ENCODE measurements at places on chromosomes 5 and 9. TPM values are rescaled to one million over a fixed set of nuclear protein-coding genes. Genes with fewer than 3 reads are reported as not detected.

- no peak for DNase-seq
These were observed 240.5 kb downstream of the GADD45G start for GRCh38 chr9:89845321-89845720.

Gene FBLL1
- total RNA-seq, result 0.18 TPM

DNA sequence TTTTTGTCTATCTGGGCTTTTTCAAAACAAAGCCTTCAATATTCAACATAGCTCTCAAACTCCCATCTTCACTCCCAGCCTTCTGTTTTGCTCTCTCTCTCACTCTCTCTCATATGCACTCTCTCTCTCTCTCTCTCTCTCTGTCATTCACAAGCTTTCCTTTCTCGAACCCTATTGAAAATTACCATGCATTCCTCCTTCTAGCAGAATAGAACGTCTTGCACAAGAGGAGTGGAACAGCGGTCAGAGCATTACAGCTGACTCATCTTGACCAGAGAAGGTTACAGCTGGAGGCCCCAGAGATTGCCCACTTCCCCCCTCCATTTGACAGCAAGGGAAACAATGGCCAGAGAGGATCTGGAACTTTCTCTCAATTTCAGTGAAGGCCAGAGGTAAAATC is 51.0 kb upstream of the LIFR start:
- DNase-seq, result peak; percentile 97

- DNase-seq, result peak; percentile 69
These were observed 8.9 kb downstream of the ZNF366 start for GRCh38 chr5:72498284-72498683.

GRCh38 chr9:135359764-135360163 is 119.8 kb upstream of the PPP1R26 start:
- DNase-seq, result no peak

Gene NR5A1
- total RNA-seq, result not detected

- DNase-seq, result no peak
These were observed 307.6 kb downstream of the CTNND2 start for GRCh38 chr5:11596657-11597071.

DNA sequence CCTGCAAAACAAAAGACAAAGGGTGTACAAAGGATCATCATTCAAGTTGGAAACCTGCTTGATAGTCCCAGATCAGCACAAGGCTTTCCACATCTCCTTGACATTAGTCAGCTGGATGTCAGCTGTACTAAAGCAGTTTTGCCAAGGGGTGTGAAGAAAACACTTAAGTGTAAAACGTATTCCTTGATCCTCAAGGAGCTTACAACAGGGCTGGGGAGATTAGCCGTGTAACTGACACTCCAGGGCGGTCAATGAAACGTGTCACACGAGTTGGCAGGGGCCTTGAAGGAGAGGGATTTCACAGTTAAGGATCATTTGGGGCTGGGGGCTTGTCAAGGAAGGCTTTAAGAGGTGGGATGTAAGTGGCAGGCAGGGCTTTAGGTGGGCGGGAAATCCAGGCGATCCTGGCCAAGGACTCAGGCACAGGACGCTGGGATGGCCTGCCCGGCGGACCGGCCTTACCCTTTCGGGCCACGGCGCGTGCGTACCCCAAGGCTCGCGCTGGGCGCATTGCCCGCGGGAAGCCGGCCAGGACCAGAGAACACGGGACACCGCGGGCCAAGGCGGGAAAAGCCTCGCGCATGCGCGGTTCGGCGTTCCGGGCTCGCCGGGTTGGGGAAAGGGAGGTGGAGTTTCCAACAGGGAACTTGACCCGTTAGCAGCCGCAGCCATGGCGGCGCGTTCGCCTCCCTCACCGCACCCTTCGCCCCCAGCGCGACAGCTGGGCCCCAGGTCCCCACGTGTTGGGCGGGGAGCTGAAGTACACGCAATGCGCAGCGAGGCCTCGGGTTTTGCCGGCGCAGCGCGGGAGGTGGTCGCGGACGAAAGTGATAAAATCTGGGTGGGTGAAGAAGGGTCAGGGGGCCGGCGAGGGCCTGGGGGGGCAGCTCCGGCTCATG is at the start of gene CNTLN:
Gene CNTLN, plus strand, starts transcription at position 645 of the 899 bp plus-strand sequence. Its CDS starts 26 bp downstream, at position 671.
- peak; percentile 85 for DNase-seq

Gene SLCO4C1
- total RNA-seq, result not detected

GRCh38 chr5:128673000-128673399 is 135.0 kb upstream of the FBN2 start:
- DNase-seq, result no peak

DNA sequence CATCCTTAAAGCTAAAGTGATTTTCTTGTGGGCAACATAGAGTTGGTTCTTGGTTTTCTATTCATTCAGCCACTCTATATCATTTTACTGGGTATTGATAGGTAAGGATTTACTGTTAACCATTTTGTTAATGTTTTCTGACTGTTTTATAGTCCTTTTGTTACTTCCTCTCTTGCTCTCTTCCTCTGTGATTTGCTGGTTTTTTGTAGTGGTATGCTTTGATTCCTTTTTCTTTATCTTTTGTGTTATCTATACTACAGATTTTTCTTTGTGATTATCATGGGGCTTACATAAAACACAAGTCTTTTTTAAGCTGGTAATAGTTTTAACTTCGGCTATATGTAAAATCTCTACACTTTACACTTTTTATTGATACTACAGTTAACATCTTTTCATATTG is 43.3 kb downstream of the CREBRF start:
- DNase-seq, result no peak

Gene KIF24
- 2.5 TPM for total RNA-seq

- DNase-seq, result no peak
These were observed 1.1 kb downstream of the MAST4 start for GRCh38 chr5:66597183-66597757.

DNA sequence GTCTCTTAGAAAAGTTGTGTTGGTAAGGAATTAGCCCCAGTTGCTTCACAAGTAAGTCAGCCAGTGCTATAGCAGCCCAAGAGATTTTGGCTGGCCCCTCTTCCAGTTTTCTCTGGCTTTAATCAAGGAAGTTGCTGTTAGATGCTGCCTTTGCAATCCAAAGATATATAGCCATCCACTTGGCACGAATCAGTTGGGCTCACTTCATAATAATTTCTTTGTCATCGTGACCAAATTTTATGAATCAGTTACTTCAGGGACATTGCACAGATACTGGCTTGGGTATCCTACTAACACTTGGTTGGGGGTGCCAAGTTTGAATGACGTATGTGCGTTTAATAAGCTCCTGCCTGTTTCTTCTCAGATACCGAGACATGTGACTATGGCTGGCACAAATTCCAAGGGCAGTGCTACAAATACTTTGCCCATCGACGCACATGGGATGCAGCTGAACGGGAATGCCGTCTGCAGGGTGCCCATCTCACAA is 81.5 kb downstream of the VCAN start:
- peak; percentile 22 for DNase-seq

DNA sequence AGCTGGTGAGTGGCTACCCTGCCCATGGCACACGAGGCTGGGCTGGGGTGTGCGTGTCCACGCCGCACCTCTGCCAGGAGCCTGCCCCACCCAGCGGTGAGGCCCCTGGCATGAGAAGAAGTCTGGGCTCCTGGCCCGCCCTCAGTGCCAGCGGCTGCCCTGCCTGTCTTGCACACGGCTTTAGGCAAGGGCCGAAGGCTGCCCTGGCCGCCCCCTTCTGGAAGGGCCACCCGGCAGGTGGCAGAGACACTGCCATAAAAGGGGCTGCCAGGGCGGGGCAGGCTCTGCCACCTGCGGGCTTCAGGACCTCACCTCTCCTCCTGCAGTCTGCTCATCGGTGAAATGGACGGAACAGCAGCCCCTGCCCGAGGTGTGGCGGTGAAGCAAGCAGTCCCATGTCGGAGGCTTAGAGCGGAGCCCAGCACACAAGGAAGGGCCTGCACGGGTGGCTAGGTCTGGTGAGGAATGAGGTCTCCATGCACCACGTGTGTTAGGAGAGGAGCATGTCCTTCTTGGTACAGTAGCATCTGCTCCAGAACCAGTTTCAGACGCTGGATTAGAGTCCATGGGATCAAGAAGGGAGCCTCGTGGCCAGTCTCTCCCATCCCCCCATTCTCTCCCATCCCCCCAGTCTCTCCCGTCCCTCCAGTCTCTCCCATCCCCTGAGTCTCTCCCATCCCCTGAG is 34.8 kb upstream of the TMEM250 start:
- DNase-seq, result no peak

DNA sequence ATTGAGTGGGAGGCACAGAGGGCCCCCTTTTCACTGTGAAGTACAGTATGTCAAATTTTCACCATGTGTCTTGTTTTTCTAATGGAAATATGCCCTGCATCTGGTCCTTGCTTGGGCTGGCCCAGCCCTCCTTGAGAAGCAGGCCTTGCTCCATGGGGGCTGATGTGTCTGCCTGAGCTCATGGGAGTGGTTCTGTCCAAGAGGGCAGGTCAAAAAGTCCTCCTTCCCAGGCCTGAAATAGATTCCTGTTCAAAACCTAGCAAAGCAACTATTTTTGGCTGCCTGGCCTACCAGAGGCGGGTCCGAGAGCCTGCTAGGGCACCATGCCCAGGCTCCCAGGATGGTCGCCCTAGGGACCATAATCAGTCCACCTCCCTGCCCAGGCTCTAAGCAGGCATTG is 40.5 kb upstream of the NEURL1B start:
- DNase-seq, result no peak

DNA sequence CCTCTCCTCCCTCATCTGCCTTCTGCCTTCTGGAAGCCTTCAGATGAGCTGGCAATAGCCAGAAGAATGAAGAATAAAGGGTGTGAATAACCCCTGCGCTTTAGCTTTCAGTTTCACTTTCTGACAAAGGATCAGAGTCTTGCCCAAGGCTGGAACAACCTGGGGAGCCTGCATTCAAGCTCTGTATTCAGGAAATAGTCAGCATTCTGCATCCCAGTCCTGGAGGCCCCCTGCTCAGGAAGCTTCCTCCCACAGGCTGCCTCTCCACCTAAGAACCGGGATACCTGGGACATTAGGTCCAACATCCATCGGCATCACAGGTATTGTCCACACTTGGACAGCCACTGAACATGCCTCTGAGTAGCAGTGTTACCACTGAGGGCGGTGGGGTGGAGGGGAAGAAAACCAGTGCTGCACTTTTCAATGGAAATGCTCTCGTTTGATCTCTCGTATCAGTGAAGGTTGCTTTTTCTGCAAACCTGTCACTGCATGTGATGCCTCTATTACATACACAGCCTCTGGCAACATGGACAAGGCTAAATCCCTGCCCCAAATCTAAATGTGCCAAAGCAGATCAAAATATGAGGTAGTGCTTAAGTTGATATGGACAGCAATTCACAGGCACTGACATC is 39.8 kb upstream of the ACO1 start:
- DNase-seq, result peak; percentile 11

Gene ANKRD18A
- total RNA-seq, result not detected

Gene SLC25A2
- 0.28 TPM for total RNA-seq

Gene GLRA1
- not detected for total RNA-seq

Gene FAM78A
- total RNA-seq, result under 0.01 TPM

Gene PCDHAC2
- total RNA-seq, result not detected

DNA sequence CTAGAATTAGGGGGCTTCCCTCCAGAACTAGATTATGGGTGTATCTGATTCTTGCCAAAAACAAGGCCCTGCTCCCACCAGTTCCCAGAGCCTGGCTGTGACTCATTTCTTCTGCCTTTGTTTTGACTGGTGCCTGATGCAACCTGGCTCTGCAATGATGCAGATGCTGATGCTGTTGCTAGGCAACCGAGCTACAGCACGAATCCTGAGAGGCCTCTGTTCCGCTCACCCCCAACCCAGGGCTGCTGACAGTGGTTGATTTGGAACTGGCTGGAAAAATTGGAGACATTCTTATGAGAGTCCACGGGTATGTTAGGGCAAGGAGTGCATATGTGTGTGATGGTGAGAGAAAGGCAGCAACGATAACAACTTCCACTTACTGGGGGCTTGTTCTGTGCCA is 100.3 kb downstream of the NSG2 start:
- no peak for DNase-seq

GRCh38 chr5:143427122-143427735 is 23.7 kb upstream of the NR3C1 start:
- DNase-seq, result no peak

Gene SLC6A7
- not detected for total RNA-seq

- DNase-seq, result no peak
These were observed 2.9 kb downstream of the DPH7 start for GRCh38 chr9:137575716-137576411.

GRCh38 chr9:127538849-127539258 is 73.2 kb upstream of the STXBP1 start:
- peak; percentile 76 for DNase-seq

- DNase-seq, result no peak
These were observed 56.0 kb upstream of the ASTN2 start for GRCh38 chr9:117470902-117471301.

DNA sequence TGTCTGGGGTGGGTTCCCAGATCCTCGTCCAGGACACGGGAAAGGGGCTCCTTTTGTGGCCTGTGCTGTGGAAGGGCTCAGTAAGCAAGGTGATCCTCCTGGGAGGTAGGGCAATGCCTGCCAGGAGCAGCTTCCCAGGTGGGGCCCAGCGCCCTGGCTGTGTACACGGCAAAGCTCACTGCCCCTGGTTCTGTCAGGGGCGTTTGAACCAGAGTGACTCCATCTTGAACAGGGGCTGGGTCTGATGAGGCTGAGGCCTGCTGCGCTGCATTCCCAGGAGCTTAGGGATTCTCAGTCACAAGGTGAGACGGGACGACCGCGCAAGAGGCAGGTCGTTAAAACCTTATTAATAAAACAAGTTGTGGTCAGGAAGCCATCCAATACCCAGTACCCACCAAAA is 19.9 kb upstream of the SLC12A7 start:
- no peak for DNase-seq

DNA sequence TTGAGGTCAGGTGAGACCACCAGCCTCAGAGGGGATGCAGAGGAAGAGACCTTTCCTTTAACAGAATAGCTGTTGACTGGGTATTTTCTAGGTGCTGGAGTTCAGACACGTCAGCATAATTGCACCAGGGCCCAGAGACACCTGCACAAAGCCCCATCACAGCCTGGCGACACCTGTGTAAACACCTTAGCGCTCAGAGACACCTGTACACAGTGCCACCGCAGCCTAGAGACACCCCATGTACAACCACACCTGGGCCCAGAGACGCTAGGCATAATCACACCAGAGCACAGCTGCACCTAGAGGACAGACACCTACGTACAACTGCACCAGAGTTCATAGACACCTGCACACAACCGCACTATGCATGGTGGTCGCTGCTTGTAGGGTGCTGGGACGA is 1.0 kb downstream of the TRIP13 start:
- no peak for DNase-seq

- peak; percentile 36 for DNase-seq
These were observed 8.9 kb downstream of the CXCL14 start for GRCh38 chr5:135569755-135570452.

DNA sequence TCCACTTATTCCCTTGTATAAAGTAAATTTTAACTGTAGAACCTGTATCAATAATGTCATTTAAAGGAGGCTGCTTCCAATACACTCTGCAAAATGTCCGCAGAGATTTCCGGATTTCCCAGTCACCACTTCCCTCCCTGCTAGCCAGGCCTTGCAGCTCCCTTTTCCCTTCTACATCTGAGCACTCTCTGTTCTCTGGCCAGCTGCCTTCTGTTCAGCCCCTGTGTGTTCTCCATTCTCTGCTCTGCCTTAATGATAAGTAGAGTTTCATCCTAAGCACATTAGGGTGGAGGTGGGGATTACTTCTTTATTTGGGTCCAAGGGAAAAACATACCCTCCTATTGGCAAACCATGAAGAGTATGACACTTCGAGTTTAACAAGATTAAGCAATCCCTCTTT is 719.6 kb upstream of the WWC1 start:
- DNase-seq, result no peak

Measured in IMR-90 (cell line).